ENCODE measurements at places on chromosomes 4 and X.

GRCh38 chr4:15233264-15233597 lies 194.6 kb upstream of the C1QTNF7 start:
- peak; percentile 63 for DNase-seq

DNA sequence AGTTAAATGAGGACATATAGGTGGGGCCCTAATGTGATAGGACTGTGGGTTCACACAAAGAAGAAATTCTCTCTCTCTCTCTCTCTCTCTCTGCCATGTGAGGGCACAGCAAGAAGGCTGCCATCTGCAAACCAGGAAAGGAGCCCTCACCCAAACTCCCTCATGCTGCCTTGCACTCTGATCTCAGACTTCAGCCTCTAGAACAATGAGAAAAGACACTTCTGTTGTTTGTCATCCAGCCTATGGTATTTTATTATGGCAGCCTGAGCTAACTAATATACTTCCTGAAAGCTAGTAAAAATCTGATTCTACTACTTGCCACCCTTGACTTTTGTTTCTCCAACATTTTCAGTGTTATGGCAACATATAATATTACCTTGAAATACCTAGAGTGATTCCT lies 425.9 kb downstream of the SPOCK3 start:
- DNase-seq: no peak

DNA sequence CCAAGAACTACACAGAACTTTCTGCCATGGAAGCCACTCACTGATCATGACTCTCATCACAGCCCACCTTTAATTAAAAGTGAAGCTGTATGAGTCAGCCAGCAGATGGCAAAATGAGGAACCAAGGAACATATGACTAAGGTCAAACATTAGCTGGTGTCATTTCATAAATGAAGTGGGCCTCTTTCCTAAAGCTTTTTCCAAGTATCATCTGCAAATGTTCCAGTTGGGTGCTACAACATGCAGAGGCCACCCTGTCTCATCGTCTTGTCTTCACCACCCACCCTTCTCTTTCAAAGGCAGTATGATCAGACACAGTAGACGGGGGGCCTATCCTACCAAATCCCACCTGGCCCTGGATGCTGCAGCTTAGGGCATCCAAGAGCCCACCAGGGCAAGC lies 9.2 kb upstream of the EOLA1 start:
- DNase-seq: no peak

GRCh38 chrX:12370497-12370986 lies 232.3 kb downstream of the FRMPD4 start:
- DNase-seq: no peak

DNA sequence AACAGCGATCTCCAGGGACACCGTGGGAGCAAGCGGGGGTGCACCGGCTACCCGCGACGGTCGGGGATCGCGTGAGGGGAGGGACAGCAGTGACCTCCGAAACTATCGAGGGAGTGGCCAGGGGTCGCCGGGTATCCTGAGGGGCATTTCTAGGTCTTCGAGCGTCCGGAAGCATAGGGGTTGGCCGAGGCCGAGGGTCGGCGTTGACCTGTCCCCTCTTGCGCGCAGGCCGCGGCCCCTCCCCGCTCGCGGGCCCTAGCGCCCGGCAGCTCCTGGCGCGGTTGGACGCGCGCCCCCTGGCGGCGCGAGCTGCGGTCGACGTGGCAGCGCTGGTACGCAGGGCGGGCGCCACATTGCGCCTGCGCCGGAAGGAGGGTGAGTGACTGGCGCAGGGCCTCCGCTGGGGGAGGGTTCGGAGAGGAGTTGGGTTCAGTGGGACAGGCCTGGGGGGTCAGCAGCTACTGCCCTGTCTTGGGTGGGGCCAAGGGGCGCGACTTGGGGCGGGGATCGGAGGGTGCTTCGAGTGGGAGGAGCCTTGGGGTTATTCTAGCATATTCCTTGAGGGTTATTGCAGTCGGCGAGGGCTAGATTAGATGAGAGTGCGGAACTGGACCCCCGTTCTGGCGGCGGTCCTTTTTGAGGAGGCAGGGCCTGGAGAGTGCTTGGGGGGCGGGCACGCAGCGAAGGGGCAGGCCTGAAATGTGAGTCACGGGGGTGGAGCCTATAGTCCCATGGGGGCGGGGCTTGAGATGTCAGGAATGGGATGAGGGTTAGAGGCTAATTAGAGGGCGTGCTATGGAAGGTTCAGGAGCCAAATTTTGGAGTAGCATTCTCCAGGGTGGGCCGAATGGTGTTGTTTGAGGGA lies 1.2 kb downstream of the MAGIX start:
- peak; percentile 39 for DNase-seq

GRCh38 chr4:17702641-17703040 lies 78.8 kb downstream of the FAM184B start:
- no peak for DNase-seq

DNA sequence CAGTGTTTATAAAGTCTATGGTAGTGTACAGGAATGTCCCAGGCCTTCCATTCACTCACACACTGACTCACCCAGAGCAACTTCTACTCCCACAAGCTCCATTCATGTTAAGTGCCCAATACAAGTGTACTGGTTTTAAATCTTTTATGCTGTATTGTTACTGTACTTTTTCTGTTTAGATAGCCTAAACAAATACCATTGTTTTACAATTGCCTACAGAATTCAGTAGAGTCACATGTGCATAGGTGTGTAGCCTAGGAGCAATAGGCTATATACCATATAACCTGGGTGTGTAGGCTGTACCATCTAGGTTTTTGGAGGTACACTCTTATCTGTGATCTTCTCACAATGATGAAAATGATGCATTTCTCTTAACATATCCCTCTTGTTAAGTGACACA lies 126.7 kb downstream of the DGKK start:
- no peak for DNase-seq

- DNase-seq: no peak
Observed at GRCh38 chr4:94372991-94373390, 30.4 kb upstream of the HPGDS start.

DNA sequence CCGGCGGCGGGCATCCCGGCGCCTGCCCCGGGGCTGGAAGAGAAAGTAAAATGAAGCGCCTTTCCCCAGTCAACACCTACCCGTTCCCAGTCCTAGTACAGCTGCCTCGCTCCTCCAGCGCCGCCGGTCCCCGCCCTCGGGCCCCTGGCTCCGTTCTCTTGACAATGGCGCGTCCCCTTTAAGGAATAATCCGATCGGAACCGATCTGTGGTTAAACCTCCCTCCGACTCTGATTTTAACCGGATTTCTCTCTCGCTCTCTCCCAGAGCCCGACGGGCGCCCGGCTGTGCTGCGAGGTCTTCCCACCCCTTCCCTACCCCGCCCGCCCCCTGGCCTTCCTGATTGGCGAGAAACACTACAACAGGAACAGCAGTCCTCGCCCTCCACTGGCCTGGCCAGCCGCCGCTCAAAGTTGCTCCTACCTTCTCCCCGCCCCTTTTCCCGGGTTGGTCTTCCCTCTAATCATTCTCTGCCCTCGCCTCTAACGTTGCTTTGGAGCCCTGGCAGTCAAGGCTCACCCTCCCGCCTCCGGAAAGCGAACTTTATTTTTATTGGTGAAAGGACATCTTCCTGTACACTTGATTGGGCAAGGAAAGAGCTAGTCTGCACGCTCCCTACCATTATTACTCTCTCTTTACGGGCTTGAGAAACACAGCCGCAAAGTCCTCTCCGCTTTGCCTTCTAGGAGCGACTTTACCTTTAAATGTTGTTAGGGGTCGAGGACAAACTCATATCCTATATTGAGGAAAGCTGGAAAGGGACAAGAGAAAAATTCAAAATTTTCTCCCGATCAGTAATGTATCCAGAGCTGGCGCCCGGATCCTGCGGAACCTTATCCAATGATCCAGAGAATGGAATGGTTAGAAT lies at the start of gene FRYL:
FRYL (minus strand) TSS at position 282 of the 867 bp plus-strand sequence. CDS start 145,869 bp downstream, outside the sequence.
- DNase-seq: peak; percentile 98

- no peak for DNase-seq
Observed at GRCh38 chrX:72712094-72712755, 1.9 kb downstream of the PHKA1 start.

DNA sequence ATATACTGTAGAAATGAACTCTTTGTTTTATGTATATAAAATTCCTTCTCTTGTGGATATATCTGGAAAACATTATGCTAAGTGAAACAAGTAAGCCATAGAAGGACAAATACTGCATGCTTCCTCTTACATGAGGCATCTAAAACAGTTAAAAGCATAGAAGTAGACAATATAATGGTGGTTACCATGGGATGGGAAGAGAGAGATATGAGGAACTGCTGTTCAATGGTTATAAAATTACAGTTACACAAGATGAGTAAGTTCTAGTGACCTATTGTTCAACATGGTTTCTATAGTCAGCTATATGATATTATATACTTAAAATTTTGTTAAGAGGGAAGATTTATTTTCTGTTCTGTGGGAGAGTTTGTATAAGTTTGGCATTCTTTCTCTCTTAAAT lies 43.4 kb downstream of the HTRA3 start:
- DNase-seq: no peak
